Right lobe of liver (tissue), 6 donors: ENCODE measurements at places on chromosomes 13 and 19. TPM values are rescaled to one million over a fixed set of nuclear protein-coding genes. Genes with fewer than 3 reads are reported as not detected.
A peak's percentile ranks its signal among the peaks of the same experiment; 100 is the strongest.

ONECUT3 gene
- total RNA-seq = not detected

GRCh38 chr19:51714848-51715247 is 8.9 kb downstream of the HAS1 start:
- no peak overlapping the region for H3K4me3 ChIP-seq
- H3K27me3 ChIP-seq = no peaks in the 10 kb centered on the region
- no peaks in the 10 kb centered on the region for H3K4me1 ChIP-seq
- DNase-seq = no peak
- no peak overlapping the region for H3K27ac ChIP-seq
- no peaks in the 10 kb centered on the region for H3K36me3 ChIP-seq

DNA sequence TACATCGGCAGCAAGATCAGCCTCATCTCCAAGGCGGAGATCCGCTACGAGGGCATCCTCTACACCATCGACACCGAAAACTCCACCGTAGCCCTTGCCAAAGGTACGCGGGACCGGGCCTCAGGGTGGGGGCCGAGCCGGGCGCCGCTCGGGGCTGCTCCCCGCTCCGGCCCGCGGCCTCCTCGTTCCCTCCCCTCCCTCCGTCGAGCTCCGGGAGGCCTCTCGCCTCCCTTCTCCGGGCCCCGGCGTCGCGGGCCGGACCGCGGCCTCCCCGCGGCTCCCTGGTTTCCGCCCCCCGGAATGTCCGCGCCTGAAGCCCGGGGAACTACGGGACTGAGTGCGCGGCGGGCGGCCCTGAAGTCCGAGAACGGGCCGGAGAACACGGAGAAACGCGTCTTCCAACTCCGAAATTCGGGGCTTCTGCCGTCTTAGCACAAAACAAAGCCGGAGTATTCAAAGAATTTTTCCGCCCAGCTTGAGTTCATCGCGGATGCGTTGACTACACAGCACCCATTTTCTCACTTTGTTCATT is 423 bp downstream of the LSM14A start:
- peaks cover 44% of the 10 kb centered on the region for H3K4me1 ChIP-seq
- H3K4me3 ChIP-seq = peak overlapping the region; percentile 96
- no peaks in the 10 kb centered on the region for H3K27me3 ChIP-seq
- no peak for DNase-seq
- no peaks in the 10 kb centered on the region for H3K36me3 ChIP-seq

BSG gene
- 331 TPM for total RNA-seq

GRCh38 chr19:29308977-29309590 is 96.1 kb upstream of the UQCRFS1 start:
- no peak for DNase-seq
- no peak overlapping the region for H3K27ac ChIP-seq
- H3K27me3 ChIP-seq = no peaks in the 10 kb centered on the region
- no peaks in the 10 kb centered on the region for H3K36me3 ChIP-seq
- H3K4me1 ChIP-seq = no peaks in the 10 kb centered on the region

DNA sequence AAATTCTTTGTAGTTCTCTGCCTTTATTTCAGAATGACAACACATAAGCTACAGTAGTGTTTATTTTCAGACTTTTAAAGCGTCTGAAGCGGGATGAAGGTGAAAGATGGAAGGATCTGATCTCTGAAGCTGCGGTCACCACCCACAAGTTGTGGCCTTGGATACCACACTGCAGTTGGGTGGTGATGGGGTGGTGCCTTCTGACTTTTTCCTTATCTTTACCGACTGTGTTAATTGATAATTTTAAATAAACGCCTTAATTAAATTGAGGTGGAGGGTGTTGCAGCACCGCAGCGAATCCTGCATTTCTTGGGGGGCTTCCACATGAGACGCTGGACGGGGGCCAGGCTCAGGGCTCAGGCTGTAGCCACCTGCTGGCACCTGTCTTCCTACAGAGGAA is 1.3 kb downstream of the TFDP1 start:
- H3K36me3 ChIP-seq = no peaks in the 10 kb centered on the region
- H3K4me3 ChIP-seq = peak overlapping the region; percentile 66
- DNase-seq = peak; percentile 39
- H3K27ac ChIP-seq = no peak overlapping the region

GRCh38 chr19:55197528-55197927 is 11.8 kb downstream of the PTPRH start:
- H3K4me3 ChIP-seq = no peak overlapping the region
- H3K27me3 ChIP-seq = no peaks in the 10 kb centered on the region
- no peak overlapping the region for H3K27ac ChIP-seq
- peaks cover 7% of the 10 kb centered on the region for H3K36me3 ChIP-seq
- no peak for DNase-seq

KCNN4 gene
- 0.24 TPM for total RNA-seq

- no peaks in the 10 kb centered on the region for H3K36me3 ChIP-seq
- no peak for DNase-seq
- no peaks in the 10 kb centered on the region for H3K4me1 ChIP-seq
- H3K27ac ChIP-seq = no peak overlapping the region
- no peaks in the 10 kb centered on the region for H3K27me3 ChIP-seq
- H3K4me3 ChIP-seq = no peak overlapping the region
Measured at GRCh38 chr19:22421797-22422196, 349 bp downstream of the ZNF98 start.

GRCh38 chr19:13841086-13841961 is 35.6 kb upstream of the NANOS3 start:
- H3K4me3 ChIP-seq = peak overlapping the region; percentile 85
- no peaks in the 10 kb centered on the region for H3K27me3 ChIP-seq
- peaks cover 8% of the 10 kb centered on the region for H3K4me1 ChIP-seq
- H3K27ac ChIP-seq = peak overlapping the region; percentile 92
- no peaks in the 10 kb centered on the region for H3K36me3 ChIP-seq

STK11 gene
- total RNA-seq = 34.0 TPM

GRCh38 chr13:82634946-82635345 is 1247.3 kb downstream of the SLITRK1 start:
- H3K36me3 ChIP-seq = no peaks in the 10 kb centered on the region
- no peaks in the 10 kb centered on the region for H3K27me3 ChIP-seq
- no peak overlapping the region for H3K4me3 ChIP-seq
- no peak for DNase-seq
- no peak overlapping the region for H3K27ac ChIP-seq
- H3K4me1 ChIP-seq = no peaks in the 10 kb centered on the region

SIGLEC12 gene
- total RNA-seq = 0.33 TPM

GRCh38 chr19:34171539-34171876 is 796 bp upstream of the LSM14A start:
- H3K27me3 ChIP-seq = no peaks in the 10 kb centered on the region
- peak overlapping the region; percentile 88 for H3K4me3 ChIP-seq
- H3K4me1 ChIP-seq = peaks cover 43% of the 10 kb centered on the region
- peak overlapping the region; percentile 97 for H3K27ac ChIP-seq
- H3K36me3 ChIP-seq = no peaks in the 10 kb centered on the region

DNA sequence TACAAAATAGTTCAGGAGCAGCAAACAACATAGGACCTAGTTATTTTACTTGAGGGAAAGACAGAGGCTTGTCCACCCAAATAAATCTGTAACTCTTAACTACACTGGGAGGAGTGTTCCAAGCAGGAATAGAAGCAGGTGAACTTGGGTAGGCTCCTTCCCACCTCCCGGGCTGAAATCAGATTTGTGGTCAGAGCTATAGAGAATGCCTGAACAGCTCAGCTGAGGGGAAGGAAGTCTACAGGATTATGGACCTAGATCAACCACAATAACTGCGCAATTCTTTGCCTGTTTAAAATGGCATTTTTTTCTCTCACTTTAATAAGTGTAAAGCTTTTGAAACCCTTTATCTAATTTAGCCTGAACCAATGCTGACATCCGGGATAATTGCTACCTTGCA is 73.5 kb upstream of the IRS2 start:
- H3K27ac ChIP-seq = no peak overlapping the region
- H3K27me3 ChIP-seq = no peaks in the 10 kb centered on the region
- no peak for DNase-seq
- H3K36me3 ChIP-seq = no peaks in the 10 kb centered on the region
- no peaks in the 10 kb centered on the region for H3K4me1 ChIP-seq

GRCh38 chr19:48020686-48021085 is 23.2 kb downstream of the CABP5 start:
- no peaks in the 10 kb centered on the region for H3K36me3 ChIP-seq
- H3K4me1 ChIP-seq = no peaks in the 10 kb centered on the region
- H3K27ac ChIP-seq = no peak overlapping the region
- H3K27me3 ChIP-seq = no peaks in the 10 kb centered on the region
- H3K4me3 ChIP-seq = no peak overlapping the region

DNA sequence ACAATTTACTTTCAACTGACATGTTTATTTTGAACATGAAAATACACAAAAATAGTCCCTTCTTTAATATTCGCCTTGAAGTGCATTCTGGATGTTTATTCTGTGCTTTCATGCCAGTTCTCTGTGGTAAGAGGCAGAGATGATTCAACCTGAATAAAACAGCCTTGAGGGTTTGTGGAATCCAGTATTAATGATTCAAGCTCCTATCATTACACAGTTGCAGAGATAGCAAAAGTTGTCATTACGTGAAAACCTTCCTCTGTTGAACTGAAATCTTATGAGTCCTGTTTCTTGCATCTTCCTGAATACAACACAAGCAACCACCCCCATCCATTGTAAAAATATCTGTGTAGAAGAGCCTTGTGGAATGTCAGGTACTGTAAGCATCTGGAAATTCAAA is 142.3 kb upstream of the HTR2A start:
- no peak overlapping the region for H3K4me3 ChIP-seq
- no peaks in the 10 kb centered on the region for H3K36me3 ChIP-seq
- H3K27me3 ChIP-seq = no peaks in the 10 kb centered on the region
- H3K4me1 ChIP-seq = no peaks in the 10 kb centered on the region

- no peaks in the 10 kb centered on the region for H3K4me1 ChIP-seq
- no peak overlapping the region for H3K27ac ChIP-seq
- H3K4me3 ChIP-seq = no peak overlapping the region
Measured at GRCh38 chr13:46094478-46094877, 10.4 kb downstream of the CPB2 start.
